Activated effector memory CD4-positive, alpha-beta T cell treated with Interleukin-2 at 50 U/mL for 16 hours (primary cell): ENCODE measurements at places on chromosomes 2 and 18.

DNA sequence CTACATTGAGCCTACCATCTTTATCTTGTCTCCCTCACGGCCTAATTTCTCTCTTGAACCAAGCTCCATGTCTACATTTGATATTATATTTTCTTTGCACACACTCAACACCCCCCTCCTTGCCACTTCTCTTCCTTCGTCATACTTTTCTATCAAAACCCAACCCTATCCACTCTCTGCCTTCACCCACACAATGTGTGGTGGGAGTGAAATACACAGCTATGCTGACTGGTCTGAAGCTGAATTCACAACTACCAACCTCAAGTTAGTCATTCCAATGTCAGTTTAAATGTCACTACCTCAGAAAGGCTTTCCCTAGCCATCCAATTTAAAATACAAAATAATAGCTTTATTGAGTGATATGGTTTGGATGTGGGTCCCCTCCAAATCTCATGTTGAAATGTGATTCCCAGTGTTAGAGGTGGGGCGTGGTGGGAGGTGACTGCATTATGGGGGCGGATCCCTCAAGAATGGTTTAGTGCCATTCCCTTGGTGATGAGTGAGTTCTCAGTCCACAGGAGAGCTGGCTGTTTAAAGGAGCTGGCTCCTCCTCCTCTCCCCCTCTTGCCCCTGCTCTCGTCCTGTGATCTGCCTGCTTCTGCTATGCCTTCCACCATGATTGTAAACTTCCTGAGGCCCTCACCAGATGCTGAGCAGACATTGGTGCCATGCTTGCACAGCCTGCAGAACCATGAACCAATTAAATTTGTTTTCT is 112.1 kb downstream of the DTNB start:
- no peak for DNase-seq

GRCh38 chr2:117948615-117949014 is 65.3 kb downstream of the CCDC93 start:
- DNase-seq, result no peak

- DNase-seq, result no peak
These were observed 263.2 kb downstream of the EN1 start for GRCh38 chr2:118584062-118584749.

DNA sequence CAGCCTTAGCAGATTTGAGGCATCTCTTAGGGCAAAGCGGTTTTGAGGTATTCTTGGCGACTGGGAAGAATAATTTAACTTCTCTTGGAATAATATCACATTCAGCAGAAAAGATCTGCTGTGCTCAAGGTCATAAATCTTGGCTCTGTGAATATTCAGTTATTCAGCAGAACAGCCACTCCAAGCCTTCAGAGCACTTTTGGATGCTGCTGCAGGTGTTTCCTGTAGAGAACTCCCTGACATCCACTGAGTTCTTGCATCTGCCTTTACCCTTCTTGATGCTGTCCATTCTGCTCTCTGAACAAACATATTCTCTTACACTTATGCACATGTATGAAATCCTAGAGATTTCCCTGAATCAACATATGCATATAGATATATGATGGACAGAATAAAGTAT is 390.3 kb downstream of the NRXN1 start:
- no peak for DNase-seq

GRCh38 chr2:25742501-25742900 is 69.1 kb upstream of the DTNB start:
- no peak for DNase-seq

- no peak for DNase-seq
These were observed 229.7 kb upstream of the AGAP1 start for GRCh38 chr2:235264121-235264493.
